Inflammatory macrophage treated with lipopolysaccharide for 4 hours (primary cell): ENCODE measurements at places on chromosomes 4 and X.

DNA sequence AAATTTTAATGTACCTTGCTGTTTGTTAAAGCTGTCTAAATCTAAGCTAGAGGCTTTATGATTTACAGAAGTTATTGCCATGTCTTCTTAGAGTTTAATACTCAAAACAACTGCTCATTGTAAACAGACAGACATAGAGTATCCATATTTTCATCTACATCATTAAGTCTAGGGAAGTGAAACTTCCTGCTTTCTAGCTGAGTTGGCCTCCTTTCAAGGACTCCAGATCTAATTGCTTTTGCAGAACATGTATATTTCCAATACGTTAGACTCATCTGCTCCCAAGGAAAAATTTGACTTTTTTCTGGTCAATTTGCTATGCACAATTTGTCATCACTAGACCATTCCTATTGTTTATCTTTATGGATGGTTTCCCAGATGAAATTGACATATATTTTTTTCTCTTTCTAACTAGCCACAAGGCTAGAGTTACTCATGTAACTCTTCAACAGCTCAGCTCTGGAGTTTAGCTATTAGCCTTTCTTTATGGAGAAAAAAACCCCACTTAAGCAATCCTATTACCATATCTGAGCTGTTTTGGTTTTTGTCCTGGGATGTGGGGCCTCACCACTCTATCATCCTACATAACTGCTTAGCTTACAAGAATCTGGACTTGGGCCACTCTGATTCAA lies 122.9 kb downstream of the PPA2 start:
- DNase-seq = peak; percentile 64

GRCh38 chr4:142846729-142847596 lies 862 bp upstream of the INPP4B start:
- DNase-seq = no peak

DNA sequence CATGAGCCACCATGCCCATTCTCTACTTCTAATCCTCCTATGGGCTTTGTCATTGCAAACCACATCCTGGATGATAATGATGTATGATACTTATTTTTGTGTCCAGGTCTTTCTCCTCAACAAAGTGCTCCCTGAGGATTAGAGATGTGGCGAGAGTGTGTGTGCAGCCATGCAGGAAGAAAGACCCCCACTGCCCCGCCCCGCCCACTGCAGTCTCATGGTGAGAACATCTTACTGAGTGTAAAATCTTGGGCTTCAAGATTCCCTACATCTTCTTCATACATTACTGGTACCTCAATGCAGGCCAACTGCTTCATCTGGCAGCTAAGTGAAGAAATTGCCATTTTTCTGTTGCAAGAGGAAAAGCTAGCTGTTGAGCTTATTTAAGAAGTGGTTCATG lies 25.9 kb upstream of the MAP3K15 start:
- no peak for DNase-seq

DNA sequence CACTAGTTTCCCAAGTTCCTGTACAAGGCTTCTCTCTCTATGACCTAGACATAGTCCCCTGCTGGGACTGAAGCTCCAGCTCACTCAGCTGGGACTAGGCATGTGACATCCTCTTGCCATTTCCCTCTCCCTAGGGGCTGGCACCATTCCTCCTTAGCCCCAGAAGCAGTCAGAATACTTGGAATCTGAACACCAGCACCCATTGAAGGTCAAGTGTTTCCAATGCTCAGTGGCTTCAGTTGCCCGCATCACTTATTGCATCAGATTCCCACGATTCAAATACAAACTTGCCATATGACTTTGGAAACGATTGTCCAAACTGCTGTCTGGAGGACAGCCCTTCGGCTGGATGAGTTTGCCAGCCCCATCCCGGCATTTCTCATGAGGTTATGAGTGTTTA lies 65.5 kb upstream of the HOPX start:
- no peak for DNase-seq

DNA sequence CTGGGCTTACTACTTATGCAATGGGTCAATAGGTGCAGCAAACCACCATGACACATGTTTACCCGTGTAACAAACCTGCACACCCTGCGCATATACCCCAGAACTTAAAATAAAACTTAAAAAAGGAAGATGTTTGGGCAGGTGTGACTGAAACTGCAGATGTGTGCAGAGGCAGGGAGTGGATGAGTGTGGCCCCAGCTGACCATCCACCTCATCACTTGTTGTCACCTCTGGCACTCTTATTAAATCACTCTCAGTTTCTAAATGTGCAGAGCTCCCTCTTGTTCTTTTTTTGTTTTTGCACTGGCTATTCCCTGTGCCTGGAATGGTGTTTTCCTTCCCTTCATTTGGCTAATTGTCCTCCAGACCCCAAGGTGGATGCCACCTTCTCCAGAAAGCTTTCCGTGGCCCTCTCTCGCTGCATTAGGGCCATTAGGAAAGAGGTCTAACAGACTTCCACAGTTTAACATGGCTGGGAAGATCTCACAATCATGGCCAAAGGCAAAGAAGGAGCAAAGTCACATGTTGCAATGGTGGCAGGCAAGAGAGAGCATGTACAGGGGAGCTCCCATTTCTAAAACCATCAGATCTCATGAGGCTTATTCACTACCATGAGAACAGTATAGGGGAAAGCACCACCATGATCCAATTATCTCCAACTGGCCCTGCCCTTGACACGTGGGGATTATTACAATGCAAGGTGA lies 58.5 kb downstream of the SLC2A9 start:
- DNase-seq = no peak
